CD4-positive, alpha-beta T cell (primary cell): ENCODE measurements at places on chromosomes 2 and 18. TPM values are rescaled to one million over a fixed set of nuclear protein-coding genes. Genes with fewer than 3 reads are reported as not detected.

DNA sequence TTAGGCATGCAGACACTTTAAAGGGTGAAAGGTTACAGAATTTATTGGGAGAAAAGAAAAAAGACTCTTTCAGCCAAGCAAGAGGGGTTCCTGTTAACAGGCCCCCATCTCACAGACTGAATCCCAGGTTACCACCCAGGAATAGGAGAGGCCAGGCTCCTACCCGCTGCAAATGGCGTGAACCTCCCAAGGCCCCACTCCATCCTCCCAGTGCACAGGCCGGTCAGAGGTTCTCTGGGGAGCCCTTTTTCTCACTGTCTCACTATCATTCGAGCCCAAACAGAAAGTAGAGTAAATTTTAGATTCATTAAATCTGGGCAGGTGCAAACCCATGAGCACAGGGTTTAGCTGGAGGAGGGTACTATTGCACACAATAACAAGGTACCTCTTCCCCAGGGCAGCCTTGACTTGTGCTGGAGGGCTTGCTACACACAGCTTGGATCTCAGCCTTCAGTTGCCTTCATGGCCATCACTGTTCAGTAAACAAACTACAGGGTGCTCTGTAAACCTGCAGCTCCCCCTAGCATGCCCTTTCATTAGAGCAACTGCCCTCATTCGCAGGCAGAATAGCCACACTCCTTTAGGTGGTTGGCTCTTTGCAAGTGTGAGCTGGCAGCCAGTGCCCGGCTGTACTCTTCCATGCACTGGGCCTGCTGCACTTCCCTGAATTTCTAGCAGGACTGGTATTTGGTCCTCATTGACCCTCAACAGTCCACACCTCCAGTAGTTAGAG, 7.3 kb upstream of the PLEK start:
- no peaks in the 10 kb centered on the region for H3K36me3 ChIP-seq
- H3K27me3 ChIP-seq = no peaks in the 10 kb centered on the region
- H3K4me1 ChIP-seq = peaks cover 2% of the 10 kb centered on the region

DNA sequence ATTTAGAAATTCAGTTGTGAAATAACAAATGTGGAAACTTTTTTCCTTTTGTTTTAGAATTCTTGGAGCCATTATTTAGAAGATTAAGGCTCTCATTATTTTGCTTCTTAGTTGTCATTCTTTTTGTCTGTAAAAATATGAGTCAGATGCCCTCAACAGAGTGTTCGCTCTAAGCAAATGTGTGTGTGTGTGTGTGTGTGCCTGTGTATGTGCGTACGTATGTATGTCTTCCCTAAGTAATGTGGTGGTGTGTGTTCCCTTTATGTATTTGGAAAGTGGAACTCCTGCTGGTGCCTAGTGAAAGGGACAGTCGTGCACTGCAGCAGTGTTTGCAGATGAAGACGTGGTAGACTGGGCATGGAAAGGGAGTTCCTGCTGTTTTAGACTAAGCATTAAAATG, 27.5 kb downstream of the ZNF407 start:
- peaks cover 17% of the 10 kb centered on the region for H3K4me1 ChIP-seq
- no peak overlapping the region for H3K27ac ChIP-seq
- H3K4me3 ChIP-seq = no peak overlapping the region
- H3K36me3 ChIP-seq = no peaks in the 10 kb centered on the region
- no peaks in the 10 kb centered on the region for H3K27me3 ChIP-seq
- no peak for DNase-seq

DNA sequence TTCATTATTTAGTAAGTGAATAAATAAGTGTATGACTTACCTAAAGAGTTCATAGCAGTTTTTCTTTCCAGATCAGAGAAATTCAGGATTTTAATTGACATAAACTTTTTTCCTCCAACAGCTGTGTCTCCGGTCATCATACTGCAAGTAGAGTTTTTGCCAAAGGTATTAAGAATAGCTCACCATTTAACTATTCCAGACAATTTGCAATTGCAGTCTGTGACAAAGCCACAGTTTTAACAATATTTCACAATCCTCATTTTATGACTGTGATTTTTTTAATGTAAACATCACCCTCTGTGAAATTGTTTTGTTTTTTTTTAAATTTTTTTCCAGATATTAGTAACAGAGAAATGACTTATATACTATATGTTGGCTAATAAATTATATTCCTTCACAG, 199.1 kb downstream of the TRIB2 start:
- no peak for DNase-seq
- no peaks in the 10 kb centered on the region for H3K4me1 ChIP-seq
- H3K27ac ChIP-seq = no peak overlapping the region
- H3K36me3 ChIP-seq = no peaks in the 10 kb centered on the region
- H3K4me3 ChIP-seq = no peak overlapping the region

DNA sequence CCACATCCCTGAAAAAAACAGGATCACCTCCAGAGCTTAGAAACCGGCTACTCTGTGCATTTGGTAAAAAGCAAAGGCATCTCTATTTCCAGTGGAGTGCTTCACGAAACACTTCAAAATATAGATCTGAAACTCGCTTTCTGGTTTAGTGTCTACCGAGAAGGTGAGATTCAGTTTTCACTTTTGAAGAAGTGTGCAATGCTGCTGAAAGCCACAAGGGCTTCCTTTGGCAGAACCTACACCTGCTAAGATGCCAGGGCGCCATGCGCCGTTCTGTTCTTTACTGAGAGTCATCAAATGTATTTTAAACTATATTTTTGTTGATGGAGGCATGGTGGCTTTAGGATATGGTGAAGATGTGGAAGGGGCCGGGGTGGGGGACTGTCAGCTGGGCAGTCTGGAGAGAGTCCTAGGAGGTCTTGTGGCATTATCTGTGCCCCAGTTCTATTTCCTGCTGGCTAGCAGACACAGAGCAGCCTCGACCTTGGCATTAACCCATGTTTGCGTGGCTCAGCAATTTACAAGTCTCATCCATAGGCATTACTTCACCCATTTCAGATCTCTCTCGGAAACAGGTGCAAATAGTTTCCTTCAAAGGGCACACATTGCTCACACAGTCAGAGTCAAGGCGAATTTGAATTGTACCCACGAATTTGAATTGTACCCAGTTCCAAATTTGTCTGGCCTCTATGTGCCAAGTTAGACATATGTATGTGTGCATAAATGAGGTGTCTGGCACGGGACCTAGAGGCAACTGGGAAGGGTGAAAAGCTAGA, 46.7 kb upstream of the KCNF1 start:
- H3K36me3 ChIP-seq = no peaks in the 10 kb centered on the region
- no peaks in the 10 kb centered on the region for H3K27me3 ChIP-seq
- DNase-seq = peak; percentile 49
- peaks cover 30% of the 10 kb centered on the region for H3K4me1 ChIP-seq
- H3K27ac ChIP-seq = no peak overlapping the region
- no peak overlapping the region for H3K4me3 ChIP-seq

- H3K4me1 ChIP-seq = peaks cover 57% of the 10 kb centered on the region
- peaks cover 20% of the 10 kb centered on the region for H3K36me3 ChIP-seq
- peak overlapping the region; percentile 62 for H3K27ac ChIP-seq
- H3K27me3 ChIP-seq = no peaks in the 10 kb centered on the region
- peak overlapping the region; percentile 58 for H3K4me3 ChIP-seq
Measured at GRCh38 chr2:203871371-203871983, 3.9 kb downstream of the CTLA4 start.

DNA sequence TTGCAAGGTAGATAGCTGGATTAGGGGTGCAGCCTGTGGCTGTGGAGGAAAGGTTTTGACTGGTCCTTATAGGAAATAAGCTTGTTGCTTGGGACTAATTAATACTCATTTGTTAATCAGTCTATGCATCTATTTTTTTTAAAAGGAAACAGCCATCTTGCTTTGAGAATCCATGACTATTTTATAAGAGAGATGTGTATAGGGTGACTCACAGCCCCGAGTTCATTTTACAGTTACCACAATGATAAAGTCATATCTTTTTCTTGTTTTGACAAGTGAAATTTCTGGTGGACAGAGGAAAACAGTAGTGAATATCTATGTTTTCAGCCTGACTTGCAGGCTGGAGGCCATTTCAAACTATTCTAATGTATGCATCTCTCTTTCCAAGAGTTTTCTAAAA, 193.5 kb upstream of the CCDC68 start:
- no peaks in the 10 kb centered on the region for H3K27me3 ChIP-seq
- no peak for DNase-seq
- H3K36me3 ChIP-seq = no peaks in the 10 kb centered on the region
- H3K4me3 ChIP-seq = no peak overlapping the region
- H3K4me1 ChIP-seq = no peaks in the 10 kb centered on the region
- H3K27ac ChIP-seq = no peak overlapping the region

GRCh38 chr2:17578466-17578928, 38.0 kb downstream of the VSNL1 start:
- DNase-seq = no peak
- H3K27ac ChIP-seq = no peak overlapping the region
- no peaks in the 10 kb centered on the region for H3K27me3 ChIP-seq
- no peak overlapping the region for H3K4me3 ChIP-seq

DNA sequence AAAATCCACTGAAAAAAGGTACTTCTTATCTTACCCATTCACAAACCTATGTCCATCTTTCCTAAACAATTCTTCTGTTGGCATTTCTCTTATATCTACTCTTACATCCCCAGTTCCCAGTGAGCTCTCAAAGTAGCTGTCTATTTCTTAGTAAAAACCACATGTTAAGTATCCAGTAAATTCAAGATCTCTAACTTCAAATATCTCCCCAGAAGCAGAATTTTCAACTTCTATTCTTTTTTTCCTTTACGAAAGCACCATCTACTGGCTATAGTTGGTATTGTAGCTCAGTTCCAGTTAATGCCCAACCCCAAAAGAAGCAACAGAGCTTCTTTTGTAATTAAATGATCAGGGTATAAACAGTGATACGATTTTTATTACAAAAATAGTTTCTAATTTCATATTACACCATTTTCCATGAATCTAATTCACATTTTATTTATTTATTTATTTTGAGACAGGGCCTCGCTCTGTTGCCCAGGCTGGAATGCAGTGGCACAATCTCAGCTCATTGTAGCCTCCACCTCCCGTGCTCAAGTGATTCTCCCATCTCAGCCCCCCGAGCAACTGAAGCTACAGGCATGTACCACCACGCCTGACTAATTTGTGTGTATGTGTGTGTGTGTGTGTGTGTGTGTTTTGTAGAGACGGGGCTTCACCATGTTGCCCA, 28.5 kb downstream of the HRH4 start:
- H3K27ac ChIP-seq = no peak overlapping the region
- peaks cover 11% of the 10 kb centered on the region for H3K4me1 ChIP-seq
- H3K27me3 ChIP-seq = no peaks in the 10 kb centered on the region

DNA sequence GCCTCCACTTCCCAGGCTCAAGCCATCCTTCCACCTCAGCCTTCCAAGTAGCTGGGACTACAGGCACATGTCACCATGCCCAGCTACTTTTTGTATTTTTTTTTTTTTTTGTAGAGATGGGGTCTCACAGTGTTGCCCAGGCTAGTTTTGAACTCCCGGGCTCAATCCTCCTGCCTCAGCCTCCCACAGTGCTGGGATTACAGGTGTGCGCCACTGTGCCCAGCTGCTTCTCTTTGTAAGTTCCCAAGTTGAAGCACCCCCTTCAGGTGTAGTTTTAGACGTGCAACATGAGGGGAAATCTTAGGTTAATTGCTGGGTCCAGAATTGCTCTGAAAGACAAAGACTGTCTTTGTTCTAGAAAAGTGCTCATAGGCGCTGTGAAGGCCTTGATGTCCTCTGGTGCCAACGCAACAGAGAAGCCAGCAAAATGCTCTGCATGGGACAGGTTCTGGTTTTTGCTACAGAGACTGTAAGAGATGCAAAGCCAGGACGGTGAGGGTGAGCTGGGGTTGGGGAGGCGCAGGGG, 46.6 kb downstream of the RRM2 start:
- H3K27me3 ChIP-seq = no peaks in the 10 kb centered on the region
- H3K36me3 ChIP-seq = no peaks in the 10 kb centered on the region
- no peak overlapping the region for H3K27ac ChIP-seq
- H3K4me1 ChIP-seq = peaks cover 2% of the 10 kb centered on the region
- no peak overlapping the region for H3K4me3 ChIP-seq

DNA sequence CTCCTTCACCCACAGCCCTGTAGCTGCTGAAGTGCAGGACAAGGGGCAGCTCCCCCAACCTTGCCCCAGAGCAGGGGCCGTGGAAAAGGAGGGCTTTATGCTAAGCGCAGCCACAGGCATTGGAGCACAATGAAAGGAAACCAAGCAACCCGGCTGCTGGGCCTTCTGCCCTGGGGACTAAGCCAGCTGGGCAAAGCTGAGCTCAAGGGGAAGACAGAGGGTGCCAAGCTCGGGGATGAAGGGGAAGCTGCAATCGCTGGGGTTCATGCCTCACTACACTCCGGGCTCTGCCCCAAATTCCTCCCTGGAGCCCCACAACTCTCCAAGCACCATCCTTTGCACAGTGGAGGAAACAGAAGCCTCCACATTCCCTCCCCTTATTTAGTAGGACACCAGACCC, 12.4 kb downstream of the SFXN5 start:
- H3K27ac ChIP-seq = no peak overlapping the region
- no peak for DNase-seq
- no peak overlapping the region for H3K4me3 ChIP-seq
- no peaks in the 10 kb centered on the region for H3K4me1 ChIP-seq

- H3K36me3 ChIP-seq = no peaks in the 10 kb centered on the region
- H3K27me3 ChIP-seq = no peaks in the 10 kb centered on the region
Measured at GRCh38 chr2:206098471-206098870, 12.5 kb upstream of the INO80D start.

- H3K36me3 ChIP-seq = no peaks in the 10 kb centered on the region
- H3K4me3 ChIP-seq = no peak overlapping the region
- H3K27ac ChIP-seq = no peak overlapping the region
- peak; percentile 29 for DNase-seq
Measured at GRCh38 chr2:460861-461260, 173.0 kb upstream of the ALKAL2 start.

- no peaks in the 10 kb centered on the region for H3K36me3 ChIP-seq
- H3K27me3 ChIP-seq = no peaks in the 10 kb centered on the region
- H3K4me1 ChIP-seq = no peaks in the 10 kb centered on the region
- H3K27ac ChIP-seq = no peak overlapping the region
Measured at GRCh38 chr2:55459279-55459678, 39.6 kb upstream of the CCDC88A start.

DNA sequence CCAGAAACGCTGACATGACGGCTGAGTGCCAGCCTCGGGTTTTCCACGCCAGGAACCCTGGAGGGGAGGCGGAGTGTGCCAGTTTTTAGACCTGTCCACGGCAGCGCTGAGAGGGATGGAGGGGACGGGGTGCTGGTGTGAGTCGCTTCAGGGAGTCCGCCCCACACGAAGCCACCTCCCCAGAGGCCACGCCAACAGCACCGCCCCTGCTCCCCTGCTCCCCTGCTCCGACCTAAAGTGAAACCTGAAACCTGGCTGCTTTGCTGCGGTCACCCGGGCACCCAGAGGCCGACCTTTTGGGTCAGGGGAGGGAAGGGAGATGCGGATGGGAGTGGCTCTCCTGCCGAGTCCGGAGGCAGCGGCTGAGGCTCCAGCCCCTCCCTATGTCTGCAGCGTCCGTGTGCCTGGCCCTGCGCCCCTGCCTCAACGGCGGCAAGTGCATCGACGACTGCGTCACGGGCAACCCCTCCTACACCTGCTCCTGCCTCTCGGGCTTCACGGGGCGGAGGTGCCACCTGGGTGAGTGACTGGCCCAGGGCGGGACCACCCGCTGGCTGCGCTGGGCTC, 38.1 kb downstream of the SNED1 start:
- peak overlapping the region; percentile 67 for H3K4me3 ChIP-seq
- H3K4me1 ChIP-seq = peaks cover 37% of the 10 kb centered on the region
- DNase-seq = peak; percentile 40
- H3K36me3 ChIP-seq = no peaks in the 10 kb centered on the region
- H3K27ac ChIP-seq = peak overlapping the region; percentile 64
- H3K27me3 ChIP-seq = no peaks in the 10 kb centered on the region

Gene DHX57
- 13.9 TPM for total RNA-seq

Gene EMILIN1
- 0.14 TPM for total RNA-seq

Gene GKN1
- not detected for total RNA-seq

Gene NETO1
- total RNA-seq = not detected

Gene DSG1
- total RNA-seq = not detected
